ENCODE measurements at places on chromosomes 12 and 14.

DNA sequence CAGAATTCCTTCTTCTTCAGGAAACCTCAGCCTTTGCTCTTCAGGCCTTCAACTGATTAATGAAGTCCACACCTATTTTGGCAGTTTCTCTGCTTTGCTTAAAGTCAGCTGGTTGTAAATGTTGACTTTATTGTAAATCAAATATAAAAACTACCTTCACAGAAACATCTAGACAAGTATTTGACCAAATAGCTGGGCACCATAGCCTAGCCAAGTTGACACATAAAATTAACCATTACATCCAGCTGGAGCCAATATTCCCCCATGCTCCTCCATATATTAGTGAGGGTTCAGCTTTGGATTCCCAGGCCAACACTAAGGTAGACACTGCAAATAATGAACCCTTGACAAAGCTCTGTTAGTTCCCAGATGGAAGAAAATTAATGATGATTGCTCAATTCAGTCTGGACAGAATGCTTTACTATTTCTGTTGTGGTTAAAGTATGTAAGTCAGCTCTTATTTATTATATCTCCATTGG is 125.5 kb downstream of the ZFP36L1 start:
- DNase-seq, result no peak

DNA sequence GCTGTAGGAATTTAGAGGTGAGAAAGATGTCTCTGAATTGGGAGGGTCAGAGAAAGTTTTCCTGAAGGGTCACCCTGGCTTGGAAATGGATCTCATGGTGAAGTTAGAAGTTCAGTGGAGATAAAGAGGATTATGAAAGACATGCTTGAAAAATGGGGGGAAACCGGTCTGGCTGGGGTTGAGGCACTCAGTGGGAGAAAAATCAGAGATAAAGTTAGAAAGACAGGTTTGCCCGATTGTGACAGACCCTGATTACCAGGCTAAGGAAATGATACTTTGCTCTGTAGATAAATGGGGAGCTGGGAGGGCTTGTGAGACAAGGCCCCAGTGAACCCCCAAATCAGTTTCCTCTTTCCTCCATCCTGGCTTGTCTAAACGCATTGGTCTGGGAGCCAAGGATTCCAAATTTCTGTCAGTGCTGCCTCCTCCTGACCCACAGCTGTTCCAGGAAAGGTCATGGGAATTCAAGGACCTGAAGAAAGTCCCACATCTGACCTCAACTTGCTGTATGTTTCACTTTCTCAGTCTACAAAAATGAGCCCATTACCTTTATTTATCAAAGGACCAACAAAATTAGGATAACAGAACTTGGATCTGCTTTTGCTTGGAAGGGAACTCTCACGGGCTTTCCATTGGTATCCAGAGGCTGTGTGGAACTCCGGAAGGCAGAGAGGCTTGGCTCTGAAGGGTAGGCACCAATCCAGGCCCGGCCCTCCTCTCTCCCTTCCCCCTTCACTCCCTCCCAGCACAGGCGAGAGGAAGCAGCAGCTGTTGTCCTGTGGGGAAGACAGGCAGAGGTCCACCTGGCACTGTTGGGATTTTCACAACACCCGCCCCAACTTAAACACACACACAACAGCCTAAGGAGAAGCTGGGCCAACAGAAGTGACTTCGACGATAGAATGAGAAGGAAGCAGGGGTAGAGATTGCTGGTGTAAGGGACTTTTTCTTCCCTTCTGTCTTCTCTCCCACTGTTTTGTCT is 3.4 kb upstream of the RNASE7 start:
- DNase-seq, result no peak

GRCh38 chr14:50978529-50978871 is 34.2 kb upstream of the PYGL start:
- DNase-seq, result no peak

GRCh38 chr14:51298895-51299294 is 58.8 kb downstream of the TMX1 start:
- DNase-seq, result no peak

DNA sequence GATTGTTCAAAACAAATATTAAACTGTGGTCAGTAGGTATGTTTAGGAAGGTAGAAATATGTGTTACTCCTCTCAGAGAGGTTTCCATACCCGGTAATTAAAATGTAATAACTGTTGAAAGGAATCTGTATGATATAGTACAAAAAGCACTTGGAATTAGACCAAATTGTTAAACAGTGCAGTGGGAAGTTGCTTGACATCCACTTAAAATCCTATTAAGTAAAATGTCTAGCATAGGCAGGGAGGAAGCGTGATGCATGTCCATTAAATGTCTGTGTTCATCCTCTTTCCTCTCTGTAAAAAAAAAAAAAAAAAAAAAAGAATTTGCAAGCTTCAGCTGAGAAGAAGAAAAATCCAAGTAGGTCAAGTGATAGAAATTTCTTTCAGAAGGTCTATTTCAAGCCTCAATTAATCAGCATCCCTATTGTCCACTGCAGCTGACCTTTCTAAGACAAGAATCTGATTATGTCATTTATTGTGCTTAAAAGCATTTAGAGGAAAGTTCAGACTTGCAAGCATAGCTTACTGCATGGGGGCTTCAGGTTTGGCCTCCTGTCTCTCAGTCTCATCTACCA is 265.6 kb upstream of the RGS6 start:
- no peak for DNase-seq

- DNase-seq, result no peak
Observed at GRCh38 chr12:122527478-122527944, 462 bp downstream of the KNTC1 start.

DNA sequence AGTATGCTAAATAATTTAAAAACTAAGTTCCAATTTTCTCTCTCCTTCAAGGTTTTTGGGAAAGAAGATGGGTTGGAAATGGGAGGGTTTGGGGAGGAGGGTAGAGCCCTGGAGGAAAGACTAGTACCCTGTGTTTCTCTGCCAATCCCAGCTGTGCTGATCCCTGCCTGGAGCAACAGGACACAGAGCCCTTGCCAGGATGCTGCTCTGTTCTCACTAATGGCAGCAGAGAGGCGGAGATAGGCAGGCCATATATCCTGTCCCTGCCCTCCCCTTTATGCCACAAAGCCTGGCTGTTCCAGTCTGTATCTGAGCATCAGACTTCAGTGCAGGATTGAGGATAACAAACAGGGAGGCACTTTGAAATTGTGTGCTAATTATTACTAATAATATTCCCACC is 99.0 kb downstream of the C12orf75 start:
- no peak for DNase-seq

DNA sequence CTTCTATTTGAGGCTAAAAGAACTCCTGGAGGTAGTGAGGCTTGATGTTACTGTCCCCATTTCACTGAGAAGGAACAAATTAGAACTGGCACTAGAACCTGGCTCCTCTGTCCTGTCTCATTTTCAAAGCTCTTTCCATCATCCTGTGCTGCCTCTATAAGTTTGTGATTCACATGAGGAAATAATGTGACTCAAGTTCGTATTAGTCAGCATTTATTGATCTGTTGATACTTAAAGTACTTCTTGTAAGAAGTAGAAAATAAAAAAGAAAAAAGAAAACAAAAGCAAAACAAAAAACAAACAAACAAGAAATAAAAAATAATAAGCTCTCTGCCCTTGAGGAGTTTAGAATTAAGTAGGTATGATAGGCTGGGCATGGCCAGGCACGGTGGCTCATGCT is 2.3 kb upstream of the ESPL1 start:
- DNase-seq, result no peak

- no peak for DNase-seq
Observed at GRCh38 chr14:77808250-77808649, 8.3 kb downstream of the ADCK1 start.

GRCh38 chr12:15772405-15773018 is 16.7 kb downstream of the EPS8 start:
- no peak for DNase-seq

GRCh38 chr14:63712123-63712522 is 15.7 kb downstream of the SGPP1 start:
- no peak for DNase-seq

GRCh38 chr14:51310505-51310944 is 70.5 kb downstream of the TMX1 start:
- DNase-seq, result no peak

DNA sequence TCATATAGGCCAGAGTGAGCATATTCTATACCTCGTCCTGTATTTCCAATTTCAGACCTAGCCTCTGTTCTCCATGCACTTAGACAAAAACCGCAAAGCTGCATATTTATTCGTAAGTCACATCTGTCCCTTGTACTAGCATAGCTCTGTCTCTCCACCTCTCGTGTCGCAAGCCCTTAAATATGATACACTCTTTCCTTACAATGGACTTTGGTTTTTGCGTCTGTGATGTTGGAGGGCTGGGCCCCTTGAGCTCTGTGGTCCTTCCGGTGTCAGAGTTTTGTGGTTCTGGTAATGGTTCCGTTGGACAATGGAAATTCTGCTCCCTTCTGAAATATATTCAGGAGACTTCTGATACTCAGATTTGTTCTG is 11.3 kb downstream of the PRKCH start:
- no peak for DNase-seq

DNA sequence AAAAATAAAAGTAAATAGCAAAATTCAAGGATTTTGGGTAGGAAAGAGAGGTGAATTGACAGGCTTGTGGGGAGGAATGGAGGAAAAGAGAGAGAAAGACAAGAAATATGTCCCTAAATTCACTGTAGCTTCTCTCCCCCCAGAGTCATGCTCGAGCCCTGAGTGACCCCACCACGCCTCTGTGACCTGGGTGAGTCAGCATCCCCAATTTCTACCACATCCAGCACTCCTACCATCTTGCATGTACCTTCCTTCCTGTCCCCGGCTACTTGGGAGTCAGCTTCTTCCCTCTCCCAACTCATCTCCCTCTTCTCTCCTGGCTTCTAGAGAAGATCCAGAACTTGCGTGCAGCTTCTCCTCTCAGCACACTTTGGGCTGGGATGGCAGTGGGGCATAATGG is 9.8 kb downstream of the ZNF219 start:
- no peak for DNase-seq

DNA sequence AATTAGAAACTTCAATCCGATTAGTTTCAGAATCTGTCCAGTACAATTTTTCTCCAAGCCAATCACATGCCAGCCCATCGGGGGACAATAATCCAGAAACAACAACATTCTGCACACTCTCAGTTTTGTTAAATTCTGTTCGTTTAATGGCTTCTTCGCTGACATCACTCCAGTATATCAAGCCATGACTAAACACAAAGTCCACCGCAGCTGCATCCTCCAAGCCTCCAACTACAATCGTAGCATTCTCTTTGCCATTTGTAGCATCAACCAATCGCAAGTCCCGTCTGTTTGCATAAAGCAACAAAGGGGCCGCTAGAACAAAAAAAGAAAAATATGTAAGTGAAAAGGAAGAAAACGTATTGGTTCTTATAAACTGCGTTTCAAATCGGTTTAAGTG is 22.5 kb downstream of the LRP6 start:
- no peak for DNase-seq

GRCh38 chr14:23066855-23067744 is 9.8 kb upstream of the CDH24 start:
- DNase-seq, result no peak

- no peak for DNase-seq
Observed at GRCh38 chr14:104155513-104155912, 17.1 kb downstream of the KIF26A start.

- DNase-seq, result no peak
Observed at GRCh38 chr12:101051901-101052550, 158.0 kb downstream of the SLC5A8 start.

- no peak for DNase-seq
Observed at GRCh38 chr14:101233021-101233366, 328.3 kb upstream of the DIO3 start.

DNA sequence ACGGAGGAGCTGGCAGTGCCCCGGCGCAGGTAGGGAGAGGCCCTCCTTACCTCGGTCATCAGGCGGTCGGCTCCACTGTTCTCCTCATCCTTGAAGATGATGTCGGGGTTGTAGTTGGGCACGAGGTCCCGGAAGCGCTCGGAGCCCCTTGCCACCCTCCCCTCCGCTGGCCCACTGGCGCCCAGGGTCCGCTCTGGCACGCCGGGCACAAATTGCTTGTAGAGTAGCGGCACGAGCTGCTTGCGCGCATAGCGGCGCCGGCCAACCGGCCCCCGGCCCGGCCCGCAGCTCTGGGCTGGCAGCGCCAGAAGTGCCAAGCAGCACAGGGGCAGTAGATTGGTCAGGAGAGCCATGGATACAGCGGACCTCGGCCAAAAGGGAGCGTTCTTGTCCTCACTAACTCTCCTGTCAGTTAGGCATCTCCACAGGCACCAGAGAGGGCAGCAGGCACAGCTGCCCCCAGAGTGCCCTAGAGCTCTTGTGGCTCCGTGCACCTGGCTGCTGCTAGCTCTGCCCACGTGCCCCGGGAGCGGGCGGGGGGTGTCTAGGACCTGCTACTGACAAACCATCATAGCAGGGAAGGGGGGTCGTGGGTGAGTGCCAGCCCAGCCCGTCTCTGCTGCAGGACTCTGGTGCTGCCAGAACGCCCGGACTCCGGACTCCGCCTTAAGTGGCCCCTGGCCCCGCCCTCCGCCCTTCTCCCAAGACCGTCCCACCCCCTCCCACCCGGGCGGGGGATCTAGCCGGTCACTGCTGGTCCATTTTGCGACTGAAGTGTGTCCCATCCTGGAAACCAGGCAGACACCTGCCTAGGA is at the start of gene DHH:
DHH (minus strand) TSS at position 642 of the 815 bp plus-strand sequence; CDS start at position 353, 289 bp downstream.
- DNase-seq, result no peak

GRCh38 chr12:108210001-108210400 is 80.9 kb downstream of the WSCD2 start:
- DNase-seq, result no peak

DNA sequence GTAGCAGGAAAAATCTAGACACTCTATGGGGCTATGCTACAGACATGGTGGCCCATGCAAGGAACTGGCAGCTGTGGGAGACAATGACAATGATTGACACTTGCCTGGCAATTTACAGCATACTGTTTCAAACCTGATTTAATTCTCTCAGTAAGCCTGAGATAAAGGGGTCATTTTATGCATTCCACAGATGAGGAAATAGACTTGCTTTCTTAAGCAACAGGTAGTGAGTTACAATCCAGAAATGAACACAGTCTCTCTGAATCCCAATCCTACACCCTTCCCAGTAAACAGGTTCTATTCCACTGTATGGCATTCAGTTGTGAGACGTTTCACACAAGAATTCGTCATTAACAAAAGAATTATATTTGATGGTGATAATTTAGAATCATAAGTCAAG is 15.5 kb upstream of the PCNX1 start:
- DNase-seq, result no peak

- peak; percentile 76 for DNase-seq
Observed at GRCh38 chr14:92945959-92946846, 23.3 kb downstream of the CHGA start.

DNA sequence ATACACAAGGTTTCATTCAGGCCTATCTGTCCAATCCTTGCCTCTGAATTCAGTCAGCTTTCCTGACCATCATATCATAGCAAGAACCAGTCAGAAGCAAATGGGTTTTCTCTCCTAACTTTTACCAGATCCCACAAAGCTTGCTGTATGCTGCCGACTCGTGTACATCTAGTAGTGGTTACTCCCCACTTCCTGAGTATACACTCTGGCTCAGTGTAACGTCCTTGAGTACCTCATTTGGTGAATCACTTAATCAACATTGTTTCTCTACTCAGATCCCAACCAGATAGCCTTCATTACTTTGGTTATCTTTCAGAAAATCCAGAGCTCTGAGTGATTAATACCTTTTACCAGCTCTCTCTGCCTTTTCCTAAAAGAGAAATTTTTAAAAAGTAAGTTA is 728.2 kb downstream of the GALC start:
- no peak for DNase-seq

- DNase-seq, result no peak
Observed at GRCh38 chr14:105377555-105378182, 20.7 kb upstream of the TEX22 start.

- no peak for DNase-seq
Observed at GRCh38 chr12:108568338-108569154, 6.2 kb downstream of the ISCU start.
